ENCODE measurements at places on chromosomes 12 and 14.

GRCh38 chr12:252636-253035 is 10.0 kb downstream of the SLC6A13 start:
- DNase-seq, result no peak

GRCh38 chr12:15208871-15209656 is 12.2 kb downstream of the RERG start:
- DNase-seq, result no peak

- no peak for DNase-seq
These were observed 23.0 kb downstream of the EVL start for GRCh38 chr14:100088226-100088625.

DNA sequence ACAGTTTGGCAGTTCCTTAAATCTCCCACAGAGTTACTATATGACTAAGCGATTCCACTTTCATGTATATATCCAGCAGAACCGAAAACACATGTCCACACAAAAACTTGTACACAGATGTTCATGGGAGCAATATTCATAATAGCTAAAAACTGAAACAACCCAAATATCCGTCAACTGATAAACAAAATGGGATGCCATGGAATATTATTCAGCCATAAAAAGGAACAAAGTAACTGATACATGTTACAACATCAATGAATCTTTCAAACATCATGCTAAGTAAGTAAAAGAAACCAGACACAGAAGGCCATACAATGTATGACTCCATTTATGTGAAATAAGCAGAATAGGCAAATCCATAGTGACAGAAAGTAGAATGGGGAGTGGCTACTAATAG is 80.2 kb upstream of the GPHB5 start:
- DNase-seq, result no peak

DNA sequence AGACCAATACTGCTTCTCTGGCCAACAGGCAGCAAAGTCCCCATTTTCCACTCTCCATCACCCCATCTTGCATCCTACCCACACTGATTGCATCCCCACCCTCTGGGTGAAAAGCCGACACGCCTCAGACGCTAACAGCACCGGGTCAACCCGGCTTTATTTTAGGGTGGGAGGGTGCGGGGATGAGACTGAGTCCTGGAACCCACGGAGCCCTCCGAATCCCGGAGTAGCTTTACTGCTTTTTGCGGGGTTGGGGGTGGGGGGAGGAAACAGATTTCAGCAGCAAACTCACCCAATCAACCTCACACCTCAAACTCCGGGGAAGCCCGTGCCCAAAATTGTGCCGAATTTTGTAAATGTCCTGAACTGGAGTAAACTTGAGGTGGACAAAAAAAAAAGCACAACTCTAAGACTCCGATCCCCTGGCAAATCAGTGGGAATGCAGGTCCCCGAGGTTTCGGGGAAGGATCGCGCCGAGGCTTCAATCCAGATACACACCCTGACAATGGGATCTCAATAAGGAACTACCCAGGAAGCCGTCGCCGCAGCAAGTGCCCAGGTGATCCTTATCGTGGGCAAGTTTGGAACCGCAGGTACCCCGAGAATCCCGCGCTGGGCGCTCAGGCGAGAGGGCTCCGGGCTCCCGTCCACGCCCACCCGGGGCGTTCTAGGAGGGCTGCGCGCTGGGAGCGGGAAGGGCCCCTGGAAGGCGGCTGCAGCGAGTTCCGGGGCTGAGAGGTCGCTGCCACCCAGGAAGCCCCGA is 1.1 kb downstream of the GCH1 start:
- DNase-seq, result peak; percentile 27

DNA sequence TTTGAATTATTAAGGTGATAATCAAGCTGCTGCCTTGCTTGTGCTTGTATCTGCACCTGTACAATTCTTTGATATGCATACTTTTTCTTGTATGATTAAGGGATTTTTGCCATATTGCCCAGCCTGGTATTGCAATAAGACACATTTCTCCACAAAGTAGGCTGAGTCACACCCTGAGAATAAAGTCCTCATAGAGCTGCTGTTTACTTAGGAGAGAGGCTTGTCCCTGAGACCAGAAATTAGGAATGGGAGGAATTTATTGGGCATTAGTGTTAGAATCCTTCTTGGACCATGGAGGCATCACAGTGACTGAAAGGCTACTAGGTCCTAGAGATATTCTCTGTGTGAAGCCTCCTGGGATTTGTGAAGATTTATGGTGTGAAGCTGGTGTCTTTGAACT is 506.8 kb upstream of the FBXO33 start:
- DNase-seq, result no peak

DNA sequence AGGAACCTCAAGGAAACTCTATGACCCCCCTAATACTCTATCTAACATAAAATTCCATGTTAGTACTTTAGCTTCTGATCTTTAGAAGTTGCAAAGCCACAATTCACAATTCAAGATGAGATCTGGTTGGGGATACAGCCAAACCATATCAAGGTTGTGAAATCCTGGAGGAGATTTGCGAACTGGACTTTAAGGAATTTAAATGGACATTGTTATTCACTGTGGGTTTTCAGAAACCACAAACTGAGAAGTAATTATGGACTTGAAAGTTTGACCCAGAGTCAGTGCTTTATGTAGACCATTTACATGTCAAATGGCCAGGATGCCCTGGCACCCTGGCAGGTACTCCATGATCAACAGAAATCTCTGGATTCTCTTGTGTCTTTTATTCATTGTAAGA is 14.2 kb upstream of the CDKL1 start:
- DNase-seq, result no peak

- DNase-seq, result peak; percentile 8
These were observed 788 bp downstream of the SFSWAP start for GRCh38 chr12:131711551-131712205.

DNA sequence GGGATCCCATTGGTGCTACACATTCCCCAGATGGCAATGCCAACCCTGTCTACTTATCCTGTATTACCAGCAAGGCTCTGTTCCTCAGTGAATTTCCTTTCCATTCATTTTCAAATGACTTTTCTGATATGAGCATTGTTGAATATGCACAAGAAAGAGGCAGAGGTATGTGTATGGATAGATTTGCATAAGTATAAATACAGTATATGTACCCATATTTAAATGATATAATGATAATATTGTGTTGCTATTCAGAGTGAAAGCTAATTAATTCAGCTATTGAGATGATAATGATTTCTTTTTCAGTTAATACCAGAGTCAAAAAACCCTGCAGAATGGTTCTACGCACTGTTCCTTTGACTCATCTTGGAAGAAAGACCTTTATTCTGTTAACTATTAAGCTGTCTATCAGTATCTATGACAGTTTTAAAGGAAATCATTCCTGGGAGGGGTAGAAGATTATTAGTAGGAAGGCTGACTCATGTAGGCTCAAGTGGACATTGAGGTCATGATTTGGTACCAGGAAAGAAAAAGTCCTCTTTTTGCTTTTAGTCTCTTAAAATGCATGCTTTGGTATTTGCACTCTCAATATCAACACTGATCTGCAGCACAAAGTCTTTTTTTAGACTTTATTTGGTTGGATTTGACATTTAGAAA is 44.9 kb upstream of the GAS2L3 start:
- DNase-seq, result no peak

DNA sequence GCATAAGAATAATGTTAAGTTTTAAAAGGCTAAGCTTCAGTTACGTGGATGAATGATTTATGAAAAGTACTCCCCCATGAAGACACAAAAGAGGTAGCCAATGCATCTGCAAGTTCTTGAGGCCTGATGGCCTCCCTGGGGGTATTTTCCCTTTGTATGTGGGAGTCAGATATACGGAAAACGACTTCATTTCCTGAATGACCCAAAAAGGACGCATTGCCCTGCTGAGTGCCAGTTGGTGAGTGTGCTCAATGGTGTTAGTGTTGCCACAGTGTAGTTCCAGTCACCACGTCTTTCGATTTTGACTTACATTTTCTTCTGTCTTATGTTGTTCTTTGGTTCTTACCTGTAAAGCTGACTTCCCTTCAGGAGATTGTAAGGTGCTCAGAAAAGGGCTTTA is 8.0 kb downstream of the ETV6 start:
- DNase-seq, result no peak

DNA sequence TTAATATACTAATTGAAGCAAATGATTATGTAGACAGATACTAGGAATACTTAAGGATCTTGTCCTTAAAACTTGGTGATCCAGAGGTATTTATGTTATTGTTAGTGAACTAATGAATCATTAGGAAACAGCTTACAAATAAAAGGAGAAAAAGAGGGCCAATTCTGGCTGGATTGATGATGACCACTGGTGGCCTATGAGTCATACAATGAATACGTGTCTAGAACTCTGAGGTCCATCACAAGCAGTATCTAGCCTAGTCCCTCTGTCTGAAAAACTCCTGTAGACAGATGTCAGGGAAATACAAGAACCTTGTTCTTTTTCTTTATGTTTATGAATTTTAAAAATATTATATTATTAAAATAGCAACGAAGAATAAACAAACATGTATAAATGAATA is 51.7 kb upstream of the RTL1 start:
- DNase-seq, result no peak

GRCh38 chr14:105490267-105490571 is 827 bp upstream of the TEDC1 start:
- no peak for DNase-seq

GRCh38 chr14:95774265-95775160 is 60.6 kb upstream of the TCL1A start:
- DNase-seq, result peak; percentile 63

GRCh38 chr12:82436354-82436753 is 78.0 kb downstream of the METTL25 start:
- DNase-seq, result no peak
